ENCODE measurements at places on chromosomes 12 and 14.

DNA sequence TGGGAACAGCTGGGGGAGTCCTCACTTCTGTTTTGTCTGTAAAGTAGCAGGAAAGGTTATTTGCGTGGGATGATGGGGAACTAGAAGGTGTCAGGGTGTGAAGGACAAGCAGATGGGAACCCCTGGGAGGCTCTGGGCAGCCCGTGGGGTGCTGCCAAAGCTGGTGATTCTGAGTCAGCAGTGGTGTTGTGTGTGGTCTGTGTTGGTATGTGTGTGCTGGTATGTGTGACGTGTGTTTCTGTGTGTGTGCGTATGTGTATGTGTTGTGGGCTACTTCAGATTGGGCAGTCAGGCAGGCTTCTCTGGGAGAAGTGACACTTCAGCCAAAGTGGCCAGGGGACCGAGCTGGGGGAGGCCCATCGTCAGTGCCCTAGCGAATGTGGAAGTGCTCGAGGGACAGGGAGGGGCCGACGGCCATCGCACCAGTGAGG lies 15.3 kb upstream of the BDKRB2 start:
- no peak for DNase-seq

- DNase-seq: no peak
Measured at GRCh38 chr12:108378926-108379325, 39.8 kb upstream of the CMKLR1 start.

DNA sequence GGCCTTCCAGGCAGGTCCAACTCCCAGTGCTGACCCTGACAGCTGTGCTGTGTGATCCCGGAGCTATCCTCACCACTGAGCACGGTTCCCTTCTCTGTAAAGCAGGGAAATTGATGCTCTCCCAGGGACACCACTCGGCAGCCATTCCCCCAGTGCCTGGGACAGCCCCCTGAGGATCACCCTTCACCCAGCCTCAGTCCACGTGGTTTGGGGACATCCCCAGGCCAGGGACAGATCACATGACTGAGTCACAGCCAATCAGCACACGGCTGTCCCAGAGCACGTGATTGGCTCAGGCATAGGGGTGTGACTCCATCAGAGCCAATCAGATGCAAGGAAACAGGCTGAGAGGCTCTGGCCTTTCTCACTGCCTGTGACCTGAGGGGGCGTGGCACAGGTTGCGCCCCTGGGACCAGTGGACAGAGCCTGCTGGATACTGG lies 68.8 kb upstream of the SFSWAP start:
- DNase-seq: peak; percentile 11

DNA sequence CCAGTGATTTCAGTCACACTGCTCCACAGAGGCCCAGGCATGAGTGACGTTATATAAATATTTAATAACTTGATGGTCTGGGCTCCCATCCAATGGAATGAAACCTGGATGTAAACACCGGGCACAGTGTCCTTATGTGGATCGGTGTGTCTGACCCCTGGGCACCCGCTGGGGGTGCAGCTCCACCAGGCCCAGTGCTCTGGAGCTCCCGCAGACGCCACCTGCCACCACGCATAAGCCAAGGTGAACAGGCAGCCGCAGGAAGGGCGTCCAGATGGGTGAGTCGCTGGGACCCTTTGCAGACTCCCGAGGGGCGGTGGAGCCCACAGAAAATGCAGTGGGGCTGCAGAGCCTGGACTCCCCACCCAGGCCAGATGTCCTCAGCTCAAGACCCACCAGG lies 121.6 kb downstream of the SCARB1 start:
- no peak for DNase-seq

DNA sequence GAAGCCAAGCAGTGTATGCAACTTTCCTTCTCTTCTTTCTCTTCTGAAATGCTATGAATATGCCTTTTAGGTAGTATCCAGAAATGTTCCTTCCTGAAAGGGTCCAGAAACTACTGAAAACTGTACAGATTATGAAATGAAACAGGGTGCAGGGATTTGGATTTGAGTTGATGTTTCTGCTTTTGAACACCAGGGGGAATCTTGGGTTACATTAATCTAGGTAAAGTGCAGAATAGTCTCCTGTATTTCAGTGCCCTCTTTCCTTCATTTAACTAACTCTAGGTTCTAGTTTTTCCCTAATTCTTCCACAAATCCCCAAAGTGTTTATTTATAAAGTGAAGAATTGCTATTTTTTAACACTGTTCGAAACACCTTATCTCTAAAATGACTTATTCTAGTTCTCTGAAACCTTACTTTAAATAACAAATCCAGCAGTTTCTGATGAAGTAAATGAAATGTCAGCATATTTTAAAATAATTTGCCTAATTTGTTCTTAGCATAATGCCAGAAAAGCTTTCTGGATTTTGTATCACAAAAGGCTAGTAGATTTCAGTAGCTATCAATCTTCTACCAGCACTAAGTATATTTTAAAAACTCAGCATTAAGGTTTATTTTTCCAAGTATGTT lies 111.9 kb downstream of the LRRK2 start:
- DNase-seq: no peak

DNA sequence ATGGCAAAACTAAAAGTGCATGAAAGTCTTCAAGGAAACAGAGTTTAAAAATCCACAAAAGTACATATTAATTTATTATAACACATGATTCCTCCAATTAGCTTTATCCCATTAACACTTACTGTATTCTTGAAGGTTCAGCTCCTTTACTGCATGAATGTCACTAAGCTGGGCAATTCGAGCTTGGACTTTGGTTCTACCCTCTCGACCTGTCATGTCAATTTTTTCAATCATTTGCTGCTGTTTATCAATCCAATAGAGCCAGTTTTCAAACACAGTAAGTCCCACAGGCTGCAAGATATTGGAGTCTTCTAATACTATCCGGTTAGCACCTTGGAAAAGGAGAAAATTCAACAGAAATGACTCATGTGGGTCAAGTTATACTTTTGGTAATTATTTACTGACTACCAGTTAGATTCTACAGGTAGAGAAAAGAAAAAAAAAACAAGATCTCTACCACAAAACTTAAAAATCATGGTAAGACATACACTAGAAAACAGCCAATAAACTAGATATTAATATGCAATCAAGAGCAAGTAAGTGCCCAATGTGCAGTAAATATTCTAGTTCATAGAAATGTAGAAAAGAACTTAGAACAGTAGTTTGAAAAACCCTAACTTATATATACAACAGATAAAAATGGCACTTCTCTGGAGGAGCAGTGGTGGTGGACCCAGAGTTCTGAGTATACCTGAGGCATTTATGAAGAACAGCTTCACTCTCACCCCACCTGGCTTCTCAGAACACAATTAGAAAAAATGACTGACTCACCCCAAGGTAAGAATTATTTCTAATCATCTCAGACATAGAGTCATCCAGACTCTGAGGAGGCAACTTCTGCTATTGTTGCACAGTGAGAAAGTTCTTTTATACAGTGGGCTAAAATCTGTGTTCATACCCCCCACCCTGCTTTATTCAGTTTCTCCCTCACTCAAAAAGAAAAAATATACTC lies 67.7 kb downstream of the BCL2L14 start:
- DNase-seq: no peak

DNA sequence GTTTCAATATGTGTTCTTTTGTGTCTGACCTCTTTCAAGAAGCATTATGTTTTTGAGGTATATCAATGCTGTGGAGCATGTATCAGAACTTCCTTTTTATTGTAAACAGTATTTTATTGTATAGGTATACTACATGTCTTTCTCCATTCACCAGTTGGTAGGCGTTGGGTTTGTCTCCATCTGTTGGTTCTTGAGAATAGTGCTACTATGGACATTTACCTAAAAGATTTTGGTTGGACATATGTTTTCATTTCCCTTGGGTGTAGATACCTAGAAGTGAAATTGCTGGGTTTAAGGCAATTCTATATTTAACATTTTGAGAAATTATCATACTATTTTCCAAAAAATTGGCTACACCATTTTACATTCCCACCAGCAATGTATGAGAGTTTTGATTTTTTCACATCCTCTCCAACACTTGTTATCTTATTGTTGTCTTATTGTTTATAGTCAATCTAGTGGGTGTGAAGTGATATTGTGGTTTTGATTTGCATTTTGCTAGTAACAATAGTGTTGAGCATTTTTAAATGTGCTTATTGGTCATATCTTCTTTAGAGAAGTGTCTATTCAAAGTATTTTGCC lies 409.2 kb downstream of the IPO8 start:
- no peak for DNase-seq

DNA sequence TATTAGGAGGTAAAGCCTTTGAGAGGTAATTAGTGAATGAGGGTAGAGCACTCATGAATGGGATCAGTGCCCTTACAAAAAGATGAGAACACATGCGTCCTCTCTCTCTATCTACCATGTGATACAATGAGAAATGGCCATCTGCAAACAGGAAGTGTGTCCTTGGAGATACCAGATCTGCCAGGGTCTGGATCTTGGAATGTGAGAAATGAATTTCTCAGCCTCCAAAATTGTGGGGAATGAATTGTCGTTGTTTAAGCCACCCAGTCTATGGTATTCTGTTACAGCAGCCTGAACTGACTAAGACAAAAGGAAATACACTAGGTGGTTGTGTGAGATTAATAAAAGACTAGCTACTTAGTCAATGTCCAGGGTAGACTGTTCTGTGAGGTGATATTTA lies 366.6 kb downstream of the NELL2 start:
- DNase-seq: no peak

- DNase-seq: peak; percentile 64
Measured at GRCh38 chr12:51820526-51821439, 27.7 kb downstream of the FIGNL2 start.

DNA sequence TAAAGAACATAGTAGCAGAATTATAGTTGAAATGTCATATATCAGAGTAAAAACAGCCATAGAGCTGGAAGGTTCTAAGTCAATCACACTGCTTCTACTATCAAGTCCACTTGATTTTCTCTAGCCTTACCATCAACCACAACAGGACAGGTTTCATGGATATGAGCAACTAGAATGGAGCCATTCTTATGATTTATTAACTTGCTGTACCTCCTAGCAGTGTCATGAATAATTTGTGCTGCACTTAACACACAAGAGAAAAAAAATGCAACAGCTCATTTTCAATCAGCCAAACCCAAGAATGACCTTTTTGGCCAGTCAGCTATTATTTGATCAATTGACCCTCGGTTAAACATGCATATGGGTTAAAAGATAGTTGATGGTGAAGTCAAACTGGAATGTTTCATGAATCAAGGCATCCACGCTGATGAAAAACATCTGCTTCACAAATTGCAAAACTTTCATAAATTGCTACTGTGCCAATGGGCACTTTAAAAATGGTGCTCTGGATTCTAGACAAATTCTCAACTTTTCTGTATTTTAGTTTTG lies 55.4 kb upstream of the CCDC198 start:
- no peak for DNase-seq

DNA sequence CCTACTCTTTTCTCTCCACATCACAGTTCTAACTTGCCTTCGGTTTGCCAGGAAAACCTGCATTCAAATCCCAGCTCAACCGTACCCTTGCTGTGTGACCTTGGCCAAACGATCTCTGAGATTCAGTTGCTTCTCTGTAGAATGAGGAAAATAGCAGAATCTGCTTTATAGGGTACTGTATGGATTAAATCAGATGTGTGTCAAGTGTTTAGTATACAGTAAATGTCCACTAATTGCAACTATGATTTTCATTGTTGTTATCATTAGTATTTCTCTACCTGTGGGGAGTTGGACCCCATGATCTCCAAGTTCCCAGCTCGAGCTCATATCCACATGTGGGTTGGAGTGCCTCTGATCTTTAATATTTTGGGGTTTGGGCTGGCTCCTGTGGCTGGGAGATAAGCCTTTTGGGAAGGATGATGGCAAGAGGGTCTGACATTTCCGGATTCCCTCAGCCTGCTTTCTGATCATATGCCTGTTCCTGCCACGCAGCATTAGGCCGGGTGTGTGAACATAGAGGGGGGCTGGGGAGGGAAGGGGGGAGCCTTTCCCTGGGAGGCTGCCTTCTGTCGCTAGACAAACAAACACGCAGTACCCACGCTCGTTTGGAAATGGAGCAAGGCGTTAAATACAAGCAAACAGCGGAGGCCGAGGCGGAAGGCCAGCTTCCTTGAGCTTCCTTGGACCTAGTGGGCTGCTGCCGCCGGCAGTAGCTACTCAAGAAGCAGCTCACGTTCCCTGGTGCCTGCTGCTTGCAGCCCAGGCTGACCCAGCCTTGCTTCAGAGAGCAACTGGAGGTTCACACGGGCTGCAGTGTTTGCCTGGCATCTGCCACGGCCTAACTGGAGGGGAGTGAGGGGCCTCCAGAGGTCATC lies 213.5 kb upstream of the LHX5 start:
- no peak for DNase-seq

DNA sequence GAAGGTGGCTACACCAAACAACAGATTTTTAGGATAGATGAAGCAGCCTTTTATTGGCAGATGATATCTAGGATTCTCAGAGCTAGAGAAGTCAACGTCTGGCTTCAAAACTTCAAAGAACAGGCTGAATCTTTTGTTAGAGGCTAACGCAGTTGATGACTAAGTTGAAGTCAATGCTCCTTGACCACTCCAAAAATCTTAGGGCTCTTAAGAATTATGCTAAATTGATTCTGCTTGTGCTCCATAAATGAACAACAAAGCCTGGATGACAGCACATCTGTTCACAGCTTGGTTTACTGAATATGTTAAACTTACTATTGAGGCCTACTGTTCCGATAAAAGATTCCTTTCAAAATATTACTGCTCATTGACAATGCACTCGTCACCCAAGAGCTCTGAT lies 13.0 kb upstream of the CDKN3 start:
- DNase-seq: no peak

DNA sequence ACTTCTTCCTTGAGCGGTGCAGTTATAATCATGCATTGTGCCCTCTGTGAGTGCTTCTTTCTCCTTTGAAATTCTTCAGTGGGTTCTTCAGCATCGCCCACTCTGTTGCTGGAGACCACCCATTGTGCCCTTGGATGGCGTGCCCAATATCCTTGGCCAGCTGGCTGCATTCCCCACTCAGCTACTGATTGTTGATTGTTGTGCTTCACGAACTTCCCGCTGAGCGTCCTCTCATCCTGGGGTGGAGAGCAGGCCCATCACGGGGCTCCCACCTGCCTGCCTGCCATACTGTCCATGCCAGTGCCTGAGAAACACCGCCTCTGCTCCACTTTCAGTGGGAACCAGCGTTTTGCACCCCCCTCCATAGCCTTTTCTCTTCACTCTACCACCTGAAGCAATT lies 8.6 kb upstream of the SSTR1 start:
- DNase-seq: no peak

DNA sequence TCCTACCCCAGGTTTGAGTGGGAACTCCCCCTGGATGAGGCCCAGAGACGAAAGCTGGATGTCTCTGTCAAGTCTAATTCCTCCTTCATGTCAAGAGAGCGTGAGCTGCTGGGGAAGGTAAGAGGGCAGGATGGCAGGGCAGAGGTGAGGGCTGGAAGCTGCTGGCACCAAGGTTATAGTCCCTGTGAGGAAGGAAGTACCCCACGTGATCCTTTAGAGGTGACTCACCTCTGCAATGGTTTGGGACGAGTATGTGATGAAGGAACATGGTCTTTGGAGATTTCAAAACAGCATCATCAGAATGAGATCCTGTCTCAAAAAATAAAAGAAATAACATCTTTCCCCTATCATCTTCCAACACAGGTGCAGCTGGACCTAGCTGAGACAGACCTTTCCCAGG lies 9.2 kb upstream of the MYL6B start:
- no peak for DNase-seq

GRCh38 chr12:510071-510825 lies 50.5 kb downstream of the B4GALNT3 start:
- no peak for DNase-seq

- no peak for DNase-seq
Measured at GRCh38 chr14:33909380-33910084, 41.3 kb downstream of the EGLN3 start.

Data from activated CD4-positive, alpha-beta T cell treated with anti-CD3 and anti-CD28 coated beads, Interleukin-2, Interleukin-4, amounts not matched to agents 100 ng/mL and 50 ng/mL, durations not matched to agents 16 hours and 8 hours (primary cell).